ENCODE measurements at places on chromosomes 3 and 15.

DNA sequence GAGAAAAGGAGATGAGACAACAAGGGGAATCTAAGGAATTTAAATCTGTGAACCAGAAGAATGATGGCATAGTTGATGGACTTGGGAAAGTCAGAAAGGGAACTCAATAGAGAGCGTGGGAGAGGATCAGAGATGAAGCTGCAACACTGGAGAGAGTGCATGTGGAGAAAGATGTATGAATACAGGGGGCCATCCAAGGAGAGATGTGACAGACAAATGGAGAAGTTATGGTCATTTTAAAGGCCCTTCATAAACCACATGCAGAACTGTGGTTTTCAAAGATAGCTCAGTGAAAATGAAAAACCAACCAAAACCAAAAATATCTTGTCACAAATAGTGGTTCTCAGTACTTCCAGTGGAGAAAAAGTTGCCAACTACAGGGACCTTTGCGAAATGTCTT is 265.2 kb downstream of the SUCLG2 start:
- no peak for DNase-seq

GRCh38 chr15:34490417-34491193 is 53.0 kb upstream of the GOLGA8A start:
- DNase-seq: no peak

- no peak for DNase-seq
These were observed 611 bp upstream of the SLC27A2 start for GRCh38 chr15:50181201-50181968.

DNA sequence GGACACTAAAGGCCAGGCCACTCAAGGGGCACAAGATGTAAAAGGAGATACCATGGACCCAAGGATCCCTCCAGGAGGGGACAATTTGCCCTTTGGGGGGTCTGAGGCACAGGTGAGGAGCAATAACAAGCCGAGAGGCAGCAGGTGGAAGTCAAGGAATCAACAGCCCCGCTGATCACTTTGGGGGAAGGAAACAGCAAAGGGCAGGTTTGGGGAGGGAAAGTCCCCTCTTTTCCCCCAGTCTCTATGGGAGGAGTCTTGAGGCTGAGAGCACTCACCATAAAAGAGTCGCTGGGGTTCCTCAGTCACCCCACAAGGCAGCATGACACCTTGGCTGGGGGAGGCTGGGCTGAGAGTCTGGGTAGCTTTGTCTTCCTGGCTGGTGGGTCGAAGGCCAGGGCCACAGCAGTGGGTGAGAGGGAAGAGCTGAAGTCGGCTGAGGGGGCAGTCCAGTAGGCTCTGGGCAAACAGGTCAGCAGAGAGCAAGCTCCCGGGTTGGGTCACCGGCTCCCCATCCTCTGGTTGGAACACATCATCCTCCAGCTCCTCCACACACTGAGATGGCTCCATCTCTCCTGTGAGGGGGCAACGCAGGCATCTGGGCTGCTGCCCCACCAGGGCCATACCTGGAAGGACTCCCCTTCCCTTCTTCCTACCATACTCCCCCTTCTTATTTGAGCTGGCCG is 3.0 kb downstream of the BMF start:
- DNase-seq: no peak

- DNase-seq: no peak
These were observed 44.5 kb downstream of the SYNM start for GRCh38 chr15:99149366-99149765.

GRCh38 chr3:20039765-20040547 is at the start of gene KAT2B:
Gene KAT2B, plus strand, starts transcription at chr3:20040446. Its CDS starts 32 bp downstream, at chr3:20040478.
- no peak for DNase-seq

All from DMS 273 treated with DMSO at 0.1 percent for 48 hours (cell line).